ENCODE measurements at places on chromosomes 16 and 17. TPM values are rescaled to one million over a fixed set of nuclear protein-coding genes. Genes with fewer than 3 reads are reported as not detected.

The HSF5 gene
- total RNA-seq = not detected

The TEX14 gene
- 1.3 TPM for total RNA-seq

The CES2 gene
- total RNA-seq = 27.9 TPM

The TEKT1 gene
- not detected for total RNA-seq

The CAVIN1 gene
- 486 TPM for total RNA-seq

The RABEP1 gene
- total RNA-seq = 56.8 TPM

The KRT17 gene
- 0.56 TPM for total RNA-seq

The TMEM220 gene
- total RNA-seq = 13.3 TPM

The FLII gene
- 328 TPM for total RNA-seq

The GRB7 gene
- total RNA-seq = 13.0 TPM

The ARL5C gene
- not detected for total RNA-seq

- DNase-seq = no peak
These were observed at the start of gene WNK4 for GRCh38 chr17:42779936-42780850. TSS of gene WNK4 (plus strand) at chr17:42780610. CDS start at chr17:42780699, 89 bp downstream.

DNA sequence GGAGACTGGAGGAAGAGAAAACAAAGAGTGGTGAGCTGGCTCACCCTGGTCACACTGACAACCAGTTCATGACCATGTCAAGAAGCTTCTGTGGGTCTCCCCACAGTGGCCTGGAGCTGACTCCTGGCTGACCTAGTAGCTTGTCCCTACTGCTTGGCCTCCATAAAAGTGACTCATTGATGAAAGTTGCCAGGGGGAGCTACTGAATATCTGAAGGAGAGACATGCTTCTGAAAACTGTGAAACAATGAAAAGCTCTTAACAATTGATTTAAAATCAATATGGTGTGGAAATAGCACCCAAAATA, 22.0 kb downstream of the SMPD3 start:
- no peak for DNase-seq

GRCh38 chr17:56926704-56927103, 12.9 kb upstream of the TRIM25 start:
- no peak for DNase-seq

- DNase-seq = no peak
These were observed 9.1 kb downstream of the ERAL1 start for GRCh38 chr17:28863953-28864352.

- no peak for DNase-seq
These were observed 25.9 kb upstream of the SPNS3 start for GRCh38 chr17:4407851-4408250.

DNA sequence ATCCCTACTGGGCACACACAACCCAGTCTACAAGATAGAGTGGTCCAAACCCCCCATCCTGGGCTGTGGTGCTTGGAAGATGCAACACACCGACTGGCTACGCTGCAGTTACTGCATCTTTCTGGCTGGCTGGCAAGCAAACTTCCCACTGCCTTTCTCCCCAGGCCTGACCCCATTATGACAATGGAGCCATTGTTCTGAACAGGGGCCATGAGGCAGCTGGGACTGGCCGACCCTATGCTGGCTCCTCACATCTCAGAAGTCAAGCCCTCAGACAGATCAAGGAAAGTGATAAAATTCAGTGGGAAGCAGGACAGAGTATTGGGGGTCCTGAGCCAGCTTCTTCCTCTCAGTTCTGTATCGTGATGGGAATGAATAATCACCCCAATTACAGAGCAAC, 364.1 kb upstream of the ASIC2 start:
- DNase-seq = no peak

DNA sequence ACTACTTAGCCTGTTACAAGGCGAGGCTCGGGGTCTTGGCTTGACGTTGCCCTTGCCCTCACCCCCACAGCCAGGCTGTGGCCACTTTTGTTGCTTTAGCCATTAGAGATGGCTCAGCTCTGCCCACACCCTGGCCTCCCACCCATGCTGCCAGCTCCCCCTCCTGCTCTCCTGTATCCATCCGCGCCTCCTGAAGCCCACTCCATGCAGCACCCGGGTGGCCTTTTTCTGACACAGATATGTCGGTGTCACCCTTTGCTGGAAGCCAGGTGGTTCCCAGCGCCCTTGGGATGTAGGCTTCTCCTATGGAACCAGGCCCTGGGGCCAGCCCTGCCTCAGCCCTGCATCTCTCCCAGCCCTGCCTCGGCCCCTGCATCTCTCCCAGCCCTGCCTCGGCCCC, 9.7 kb downstream of the TSC2 start:
- DNase-seq = no peak

DNA sequence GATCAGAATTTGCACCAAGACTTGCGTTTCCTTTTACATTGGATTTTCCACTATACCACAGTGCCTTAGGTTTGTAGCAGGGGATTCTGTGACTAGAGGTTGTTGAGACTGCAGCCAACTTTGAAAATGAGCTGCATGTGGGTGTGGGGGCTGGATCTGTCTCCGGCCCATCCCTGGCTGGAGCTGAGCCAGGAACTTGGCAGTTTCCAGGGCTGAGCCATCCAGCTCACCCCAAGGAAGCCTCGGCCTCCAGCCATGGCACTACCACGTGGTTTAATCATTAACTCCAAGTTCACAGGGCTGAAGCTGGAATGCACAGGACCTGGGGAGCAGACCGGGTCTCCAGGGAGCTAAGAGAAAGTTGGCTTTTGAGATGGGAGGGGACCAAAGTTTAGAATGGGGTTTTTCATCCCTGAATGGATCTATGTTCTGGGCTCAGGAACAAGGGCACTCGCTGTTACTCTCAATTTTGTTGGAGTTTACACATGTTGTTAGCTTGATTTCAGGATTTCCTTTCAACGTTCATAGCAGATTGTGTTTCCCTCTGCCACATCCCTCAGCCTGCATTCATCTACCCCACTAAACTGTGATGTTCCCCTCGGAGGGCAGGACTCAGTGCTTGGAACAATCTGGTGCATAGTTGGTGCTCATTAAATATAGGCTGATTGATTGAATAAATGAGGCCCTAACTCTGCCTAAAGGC, 42.3 kb upstream of the HNF1B start:
- no peak for DNase-seq

DNA sequence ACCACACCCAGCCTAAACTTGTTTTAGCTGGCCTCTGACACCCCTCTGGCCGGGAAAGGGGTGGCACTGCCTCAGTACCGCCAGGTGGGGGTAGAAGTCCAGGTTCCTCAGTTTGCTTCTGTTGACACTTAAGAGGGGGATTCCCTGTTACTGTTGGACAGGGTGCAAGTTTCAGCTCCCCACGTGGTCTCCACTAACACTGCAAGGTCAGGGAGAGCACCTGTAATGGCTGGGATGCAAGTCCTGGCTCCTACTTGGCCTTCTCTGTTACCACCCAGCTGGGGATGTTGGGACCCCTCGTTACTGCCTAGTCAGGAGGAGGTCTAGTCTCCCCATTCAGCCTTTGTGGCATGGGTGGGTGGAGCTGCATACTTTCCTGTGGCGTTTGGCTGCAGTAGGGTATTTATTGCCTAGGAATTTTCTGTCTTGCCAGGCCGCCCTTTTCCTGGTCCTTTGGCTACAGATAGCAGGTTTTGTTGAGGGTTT, 10.6 kb upstream of the MFAP4 start:
- DNase-seq = no peak

GRCh38 chr16:10466861-10467260, 81.0 kb downstream of the ATF7IP2 start:
- DNase-seq = no peak

GRCh38 chr17:4436846-4437245, 3.1 kb downstream of the SPNS3 start:
- no peak for DNase-seq

GRCh38 chr17:81964081-81964849, 3.3 kb upstream of the NOTUM start:
- no peak for DNase-seq

- DNase-seq = no peak
These were observed 14.3 kb upstream of the SCIMP start for GRCh38 chr17:5248821-5249479.

- no peak for DNase-seq
These were observed 85.0 kb downstream of the NOG start for GRCh38 chr17:56678249-56679114.

DNA sequence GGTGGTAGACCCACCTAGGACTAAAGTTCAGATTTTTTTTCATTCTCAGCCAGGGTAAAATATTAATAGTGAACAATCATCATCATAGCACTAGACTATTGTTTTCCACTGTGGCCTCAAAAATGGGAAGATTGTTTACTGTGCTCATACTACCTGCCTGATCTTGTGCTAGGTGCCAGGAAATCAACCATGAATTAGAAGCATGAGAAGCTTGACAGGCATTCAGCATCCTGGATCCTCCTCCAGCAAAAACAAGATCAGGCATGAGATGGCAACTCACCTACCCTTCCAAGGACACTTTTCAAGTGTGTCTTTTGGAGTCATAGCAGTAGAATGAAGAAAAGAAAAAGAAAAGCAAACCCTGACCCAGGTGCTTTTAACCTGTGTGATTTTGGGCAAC, 174.2 kb downstream of the CYLD start:
- no peak for DNase-seq

DNA sequence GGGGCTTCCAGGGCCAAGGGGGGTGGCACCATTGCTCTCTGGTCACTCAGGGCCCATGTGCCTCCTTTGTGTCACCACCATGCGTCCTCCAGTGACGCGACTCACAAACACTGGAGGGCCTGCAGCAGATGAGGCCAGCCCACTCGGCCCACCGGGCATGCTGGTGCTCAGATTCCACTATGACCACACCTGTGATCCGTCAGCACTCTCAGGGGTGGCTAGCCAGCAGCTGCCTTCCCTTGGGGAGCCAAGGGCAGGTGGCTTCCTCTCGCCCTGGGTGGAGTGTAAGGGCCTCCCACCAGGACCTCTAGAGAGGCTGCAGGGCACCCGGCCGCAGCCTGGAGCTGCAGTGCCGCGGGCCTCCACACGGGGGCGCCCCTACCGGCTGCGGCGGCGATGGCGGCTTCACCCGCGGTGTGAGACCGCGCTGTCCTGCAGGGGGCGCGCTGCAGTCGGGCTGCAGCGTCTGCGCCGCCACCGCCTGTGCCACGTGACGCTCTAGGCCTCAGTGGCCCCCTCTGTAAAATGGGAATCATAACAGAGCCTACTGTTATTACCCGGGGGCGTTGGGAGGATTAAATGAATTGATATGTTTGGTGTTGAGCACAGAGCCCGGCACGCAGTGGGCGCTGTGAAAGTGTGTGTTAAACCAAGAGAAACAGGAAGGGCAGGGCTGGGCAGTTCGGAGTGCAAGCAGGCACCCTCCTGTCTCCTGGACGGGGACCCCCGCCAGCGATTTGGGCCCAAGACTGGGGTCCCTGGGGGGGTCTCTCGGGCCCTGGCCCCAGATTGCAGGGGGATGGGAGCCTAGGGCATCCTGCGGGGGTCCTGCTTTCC, 192.4 kb upstream of the GSE1 start:
- no peak for DNase-seq

DNA sequence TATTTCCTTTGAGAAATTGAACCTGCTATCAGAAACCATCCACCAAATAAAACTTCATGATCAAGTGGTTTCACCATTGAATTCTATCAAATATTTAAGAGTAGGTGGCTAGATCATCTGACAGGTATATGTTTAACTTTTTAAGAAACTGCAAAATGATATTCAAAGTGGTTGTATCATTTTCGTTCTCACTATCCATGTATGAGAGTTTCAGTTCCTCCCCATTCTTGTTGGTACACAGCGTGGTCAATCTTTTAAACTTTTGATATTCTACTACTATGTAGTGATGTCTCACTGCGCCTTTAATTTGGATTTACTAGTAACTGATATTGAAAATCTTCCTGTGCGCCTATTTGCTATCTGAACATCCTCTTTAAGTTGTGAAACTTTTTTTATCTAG, 163.7 kb downstream of the CYB561 start:
- no peak for DNase-seq

DNA sequence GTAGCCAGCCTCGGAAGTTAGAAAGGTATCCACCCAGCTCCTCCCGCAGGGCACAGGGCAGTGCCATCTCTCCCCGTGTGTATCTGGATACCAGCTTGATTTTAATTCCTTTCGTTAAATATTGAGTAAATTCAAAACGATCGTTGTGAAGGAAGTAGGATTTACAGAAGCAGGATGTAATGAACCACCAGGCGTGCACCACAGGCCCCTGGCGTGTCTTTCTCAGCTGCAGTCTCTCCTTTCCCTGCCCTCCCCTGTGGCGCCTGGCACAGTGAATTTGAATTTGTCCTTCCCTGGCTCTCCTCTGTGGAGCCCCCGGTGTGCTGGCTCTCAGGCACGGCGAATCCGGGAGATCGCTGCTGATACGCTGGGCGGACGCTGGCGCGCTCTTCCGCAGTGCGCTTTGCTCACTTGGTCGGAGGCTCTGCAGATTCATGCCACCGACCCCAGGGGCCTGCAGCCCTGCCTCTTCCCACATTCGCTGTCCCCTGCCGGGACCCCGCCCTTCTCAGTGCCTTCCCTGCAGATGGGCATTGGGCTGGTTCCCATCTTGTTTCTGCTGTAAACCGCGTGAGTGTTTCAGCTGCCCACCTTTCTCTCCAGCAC, 164.6 kb downstream of the RPTOR start:
- DNase-seq = no peak

GRCh38 chr16:14502932-14503741, 126.9 kb downstream of the PARN start:
- DNase-seq = no peak

DNA sequence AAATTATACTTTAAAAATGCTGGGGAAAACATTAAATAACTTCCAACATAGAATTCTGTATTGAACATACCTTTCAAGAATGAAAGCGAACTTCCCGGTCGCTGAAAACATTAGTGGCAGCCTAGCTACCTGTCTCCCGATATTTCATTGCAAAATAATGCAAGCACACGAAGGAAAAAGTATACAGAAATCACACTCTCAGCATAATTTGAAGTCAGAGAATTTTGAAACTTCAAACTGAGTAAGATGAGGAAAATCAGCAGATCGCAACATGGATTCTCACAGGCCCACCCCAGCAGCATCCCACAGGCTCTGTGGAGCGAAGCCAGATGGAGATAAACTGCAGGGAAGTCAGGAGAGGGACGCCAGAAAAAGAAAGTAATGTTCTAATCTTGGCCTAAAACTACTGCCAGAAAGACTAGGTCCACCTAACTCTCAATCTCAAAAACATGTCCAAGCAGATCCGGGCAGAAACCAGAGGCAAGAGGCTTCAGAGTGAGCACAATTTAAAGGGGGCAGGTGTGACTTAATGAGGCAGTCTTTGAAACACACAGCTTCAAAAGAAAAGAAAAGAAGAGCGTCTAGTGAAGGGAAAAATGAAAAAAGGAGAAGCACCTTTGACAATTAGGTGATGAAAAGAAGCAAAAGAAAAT, 4.8 kb upstream of the GOSR1 start:
- DNase-seq = no peak

DNA sequence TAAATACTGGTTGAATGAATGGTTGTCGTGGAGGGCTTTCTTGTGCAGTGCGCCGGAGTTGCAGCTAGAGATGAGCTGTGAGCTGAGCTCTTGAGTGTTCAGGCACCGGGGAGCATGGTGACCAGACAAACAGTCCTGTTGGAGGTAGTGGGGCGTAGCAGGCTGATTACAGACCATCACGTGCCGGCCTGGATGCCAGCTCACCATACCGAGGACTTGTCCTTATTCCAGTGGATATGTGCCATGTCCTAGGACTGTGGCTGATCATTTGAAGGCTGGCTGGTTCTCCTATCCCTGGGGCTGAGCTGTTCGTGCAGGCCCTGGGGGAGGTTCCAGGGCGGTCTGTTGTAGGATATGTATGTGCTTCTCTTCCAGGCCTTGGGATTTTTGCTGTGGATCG, 60.0 kb downstream of the ABCC1 start:
- no peak for DNase-seq

GRCh38 chr16:62692685-62693084, 656.4 kb upstream of the CDH8 start:
- no peak for DNase-seq
